ENCODE measurements at places on chromosomes 12 and 14.

- no peak for DNase-seq
Observed at GRCh38 chr12:83084516-83085234, 398.0 kb downstream of the TMTC2 start.

DNA sequence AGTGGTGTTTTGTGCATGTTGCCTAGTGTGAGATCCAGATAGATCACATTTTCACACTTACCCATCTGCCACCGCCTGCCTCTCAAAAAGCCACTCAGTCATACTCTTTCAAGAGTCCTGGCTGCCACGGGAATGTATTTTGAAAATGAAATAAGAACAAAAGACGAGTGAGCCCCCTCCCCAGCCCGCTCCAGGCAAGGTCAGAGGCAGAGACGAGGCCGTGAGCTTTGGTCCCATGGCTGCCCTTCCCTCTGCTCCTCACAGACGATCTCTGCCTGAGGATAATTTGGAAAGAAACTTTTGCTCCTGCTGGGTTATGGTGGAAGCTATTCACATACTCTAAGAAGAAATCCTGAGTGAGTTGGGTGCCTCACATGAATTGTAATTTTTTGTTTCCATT is 924.3 kb downstream of the BCL11B start:
- no peak for DNase-seq

DNA sequence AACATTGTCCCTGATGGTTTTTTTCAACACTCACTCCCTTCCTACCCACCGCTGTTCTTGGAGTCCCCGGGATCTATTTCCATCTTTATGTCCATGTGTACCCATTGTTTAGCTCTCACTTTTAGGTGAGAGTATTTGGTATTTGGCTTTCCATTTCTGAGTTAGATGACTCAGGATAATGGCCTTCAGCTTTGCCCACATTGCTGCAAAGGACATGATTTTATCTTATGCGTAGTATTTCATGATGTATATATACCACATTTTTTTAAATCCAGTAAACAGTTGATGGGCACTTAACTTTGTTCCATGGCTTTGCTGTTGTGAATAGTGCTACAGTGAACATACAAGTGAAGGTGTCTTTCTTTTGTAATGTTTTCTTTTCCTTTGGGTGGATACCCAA is 123.5 kb upstream of the KITLG start:
- peak; percentile 45 for DNase-seq

- peak; percentile 31 for DNase-seq
Observed at GRCh38 chr12:19800884-19801283, 361.6 kb downstream of the AEBP2 start.

- DNase-seq = no peak
Observed at GRCh38 chr12:113186666-113187325, 1.3 kb downstream of the RITA1 start.

DNA sequence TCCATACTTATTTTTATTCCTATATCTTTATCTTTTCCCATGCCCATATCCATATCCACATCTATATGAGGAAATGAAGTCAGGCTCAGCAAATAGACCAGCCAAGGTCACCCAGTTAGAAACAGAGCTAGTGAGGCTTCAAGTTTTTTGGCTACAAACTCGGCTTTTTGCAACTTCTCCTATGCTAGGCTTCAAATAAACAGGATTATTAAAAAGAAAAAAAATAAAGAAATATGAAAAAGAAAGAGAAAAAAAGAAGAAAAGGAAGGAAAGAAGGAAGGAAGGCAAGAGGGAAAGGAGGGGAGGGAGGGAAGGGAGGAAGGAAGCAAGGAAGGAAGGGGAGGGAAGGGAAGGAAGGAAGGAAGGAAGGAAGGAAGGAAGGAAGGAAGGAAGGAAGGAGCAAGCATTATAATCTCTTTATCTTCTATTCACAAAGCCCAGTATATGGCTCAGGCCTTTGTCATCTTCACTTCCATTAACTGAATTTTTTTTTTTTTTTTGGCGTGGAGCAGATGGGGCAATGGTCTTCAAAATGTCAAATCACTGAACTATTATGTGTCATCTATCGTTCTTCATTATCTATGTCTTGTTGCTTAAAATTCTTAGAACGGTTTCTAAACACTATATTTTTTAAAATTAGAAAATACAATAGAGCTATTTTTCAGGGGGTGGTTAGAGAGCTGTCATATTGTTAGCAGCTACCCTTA is 418.2 kb downstream of the VRK1 start:
- no peak for DNase-seq

DNA sequence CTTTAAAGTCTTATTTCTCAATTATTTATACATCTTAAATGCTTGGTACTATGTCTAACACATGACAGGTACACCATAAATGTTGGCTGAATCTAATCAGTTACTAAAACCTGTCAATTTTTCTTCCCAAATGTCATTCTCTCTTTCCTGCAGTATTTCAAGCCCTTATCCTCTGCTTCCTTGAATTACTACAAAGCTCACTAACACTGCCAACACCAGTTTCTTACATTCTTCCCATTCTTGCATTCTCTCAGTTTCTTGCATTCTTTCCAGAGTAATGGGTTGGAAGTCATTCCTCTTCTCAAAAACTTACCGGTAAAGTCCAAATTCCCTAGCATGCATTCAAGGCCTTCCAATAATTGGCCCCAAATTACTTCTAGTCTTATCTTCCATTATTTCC is 9.6 kb upstream of the SMARCC2 start:
- DNase-seq = no peak

DNA sequence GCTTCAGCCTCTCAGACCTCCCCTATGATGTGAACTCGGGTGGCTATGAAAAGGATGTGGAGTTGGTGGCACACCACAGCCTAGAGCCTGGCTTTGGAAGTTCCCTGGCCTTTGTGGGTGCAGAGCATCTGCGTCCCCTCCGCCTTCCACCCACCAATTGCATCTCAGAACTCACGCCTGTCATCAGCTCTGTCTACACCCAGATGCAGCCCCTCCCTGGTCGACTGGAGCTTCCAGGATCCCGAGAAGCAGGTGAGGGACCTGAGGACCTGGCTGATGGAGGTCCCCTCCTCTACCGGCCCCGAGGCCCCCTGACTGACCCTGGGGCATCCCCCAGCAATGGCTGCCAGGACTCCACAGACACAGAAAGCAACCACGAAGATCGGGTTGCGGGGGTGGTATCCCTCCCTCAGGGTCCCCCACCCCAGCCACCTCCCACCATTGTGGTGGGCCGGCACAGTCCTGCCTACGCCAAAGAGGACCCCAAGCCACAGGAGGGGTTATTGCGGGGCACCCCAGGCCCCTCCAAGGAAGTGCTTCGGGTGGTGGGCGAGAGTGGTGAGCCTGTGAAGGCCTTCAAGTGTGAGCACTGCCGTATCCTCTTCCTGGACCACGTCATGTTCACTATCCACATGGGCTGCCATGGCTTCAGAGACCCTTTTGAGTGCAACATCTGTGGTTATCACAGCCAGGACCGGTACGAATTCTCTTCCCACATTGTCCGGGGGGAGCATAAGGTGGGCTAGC is 7.0 kb upstream of the RPS26 start:
- DNase-seq = no peak

DNA sequence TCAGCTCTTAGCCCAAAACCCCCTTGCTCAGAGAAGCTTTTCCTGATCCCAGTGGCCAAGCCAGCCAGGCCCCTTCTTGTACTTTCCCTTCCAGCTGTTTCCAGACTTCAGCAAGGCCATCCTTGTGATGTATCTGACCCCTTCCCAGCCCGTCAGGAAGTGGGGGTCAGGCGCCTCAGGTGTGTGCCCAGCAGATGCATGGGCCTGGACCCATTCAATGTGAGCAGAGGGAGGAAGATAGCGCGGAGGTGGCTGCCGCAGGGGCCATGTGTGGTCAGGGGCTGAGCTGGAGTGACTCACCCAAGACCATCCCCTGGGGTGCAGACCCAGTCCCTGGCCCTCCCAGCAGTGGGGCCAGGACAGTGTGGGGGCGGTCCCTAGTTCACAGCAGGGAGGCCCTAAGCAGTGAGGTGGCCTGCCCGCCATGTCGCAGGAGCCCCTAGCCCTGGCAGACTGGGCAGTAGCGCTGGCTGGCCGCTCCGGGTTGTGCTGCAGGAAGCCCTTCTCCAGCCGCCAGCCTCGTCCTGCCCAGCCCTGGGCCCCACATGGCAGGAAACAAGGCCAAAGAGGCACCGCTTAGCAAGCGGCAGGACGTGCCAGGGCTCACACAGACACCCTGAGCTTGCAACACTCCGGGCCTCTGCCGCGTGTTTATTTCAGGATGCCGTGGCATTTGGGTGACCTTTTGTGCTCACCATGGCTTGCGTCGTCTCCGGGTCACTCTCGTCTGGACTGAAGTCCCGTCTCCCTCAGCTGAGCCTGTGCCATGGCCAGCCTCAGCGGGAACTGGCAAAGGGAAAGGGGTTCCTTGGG is 12.0 kb downstream of the ADSS1 start:
- peak; percentile 80 for DNase-seq

- peak; percentile 81 for DNase-seq
Observed at GRCh38 chr12:56079723-56080555, at the start of gene ERBB3. TSS of gene ERBB3 (plus strand) at chr12:56080165. CDS start at chr12:56080301, 136 bp downstream.

GRCh38 chr14:91140672-91141071 is 26.8 kb downstream of the DGLUCY start:
- no peak for DNase-seq

GRCh38 chr12:28180786-28181185 is 9.5 kb upstream of the CCDC91 start:
- DNase-seq = peak; percentile 8

DNA sequence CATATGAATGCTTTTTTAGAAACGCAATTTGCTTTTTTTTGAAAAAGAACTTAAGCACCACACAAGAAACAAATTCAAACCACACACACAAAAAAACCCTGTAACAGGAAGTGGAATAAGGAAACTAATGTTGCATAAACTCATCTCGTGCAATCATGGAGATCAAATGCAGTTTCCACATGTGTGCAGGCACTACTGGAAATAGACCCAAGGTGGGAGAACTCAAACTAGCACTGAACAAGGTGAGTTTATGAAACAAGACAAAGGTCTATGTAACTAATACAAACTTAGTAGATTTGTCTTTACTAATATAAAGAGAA is 17.5 kb downstream of the NIN start:
- DNase-seq = no peak

GRCh38 chr12:47636908-47637780 is 68.7 kb downstream of the RPAP3 start:
- DNase-seq = peak; percentile 25

GRCh38 chr14:61315313-61315712 is 6.1 kb upstream of the PRKCH start:
- no peak for DNase-seq

DNA sequence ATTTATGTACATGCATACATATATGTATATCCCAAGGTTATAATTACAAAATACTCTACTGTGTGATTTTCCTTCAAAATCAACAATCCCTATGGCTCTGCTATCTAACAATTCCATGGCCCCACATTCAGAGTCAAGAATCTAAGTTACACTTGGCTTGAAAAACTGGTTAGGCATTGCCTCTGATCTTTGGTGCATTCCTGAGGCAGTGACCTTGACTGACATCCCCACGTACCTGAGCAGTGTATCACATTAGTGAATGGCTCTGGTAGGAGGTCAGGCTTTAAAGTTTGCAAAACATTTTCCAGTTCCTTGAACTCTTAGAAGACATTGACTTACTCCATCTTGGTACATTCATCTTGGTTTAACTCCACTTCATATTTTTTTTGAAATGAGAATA is 8.5 kb upstream of the STON2 start:
- no peak for DNase-seq

DNA sequence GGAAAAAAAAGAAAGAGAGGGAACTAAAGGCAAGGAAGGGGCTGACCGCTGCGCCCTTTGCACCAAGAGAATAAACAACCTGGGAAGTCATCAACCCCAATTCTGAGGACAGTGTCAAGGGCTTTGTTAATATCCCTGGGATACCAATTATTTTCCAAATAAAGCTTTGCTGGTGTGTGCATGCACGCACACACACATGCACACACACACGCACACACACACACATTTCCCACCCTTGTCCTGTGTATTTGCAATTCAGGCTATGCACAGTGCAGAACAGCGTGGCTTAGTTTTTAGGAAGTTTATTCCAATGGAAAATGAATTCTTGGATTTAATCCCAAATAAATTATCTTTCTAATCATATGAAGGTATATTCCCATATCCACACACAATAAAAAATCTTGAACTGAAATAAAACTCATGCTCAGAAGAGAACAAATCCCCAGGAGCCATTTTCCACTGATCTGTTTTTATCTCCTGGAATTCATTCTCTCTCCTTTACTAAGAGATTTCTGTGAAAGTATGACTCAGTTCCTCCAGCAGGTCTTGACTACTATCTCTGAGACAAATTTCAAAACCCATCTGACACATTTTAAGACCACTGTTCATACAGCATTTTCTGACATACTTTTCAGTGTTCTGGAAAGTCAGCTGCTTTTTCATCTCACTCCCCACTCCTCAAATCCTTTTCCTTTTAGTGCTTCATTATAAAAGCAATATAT is 334.4 kb upstream of the ATP2B1 start:
- DNase-seq = peak; percentile 86

GRCh38 chr12:53791735-53792326 is 40.1 kb upstream of the CISTR start:
- no peak for DNase-seq

DNA sequence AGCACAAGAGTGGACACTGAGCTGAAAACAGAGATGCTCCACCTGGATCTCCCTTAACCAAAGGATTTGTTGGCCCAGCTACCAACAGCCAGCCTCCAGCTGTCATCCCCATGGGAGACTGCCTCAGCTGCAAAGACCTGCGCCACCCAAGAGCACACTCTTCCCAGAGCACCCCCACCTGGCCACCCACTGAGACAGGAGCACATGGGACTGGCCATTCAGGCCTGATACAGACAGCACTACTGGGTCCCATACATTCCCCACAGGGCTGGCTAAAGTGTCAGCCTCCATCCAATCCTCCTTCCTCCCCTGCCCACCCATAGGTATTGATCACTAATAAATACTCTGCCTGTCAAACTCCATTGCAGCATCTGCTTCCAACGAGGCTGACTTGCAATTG is 241.5 kb downstream of the BCL11B start:
- DNase-seq = no peak

DNA sequence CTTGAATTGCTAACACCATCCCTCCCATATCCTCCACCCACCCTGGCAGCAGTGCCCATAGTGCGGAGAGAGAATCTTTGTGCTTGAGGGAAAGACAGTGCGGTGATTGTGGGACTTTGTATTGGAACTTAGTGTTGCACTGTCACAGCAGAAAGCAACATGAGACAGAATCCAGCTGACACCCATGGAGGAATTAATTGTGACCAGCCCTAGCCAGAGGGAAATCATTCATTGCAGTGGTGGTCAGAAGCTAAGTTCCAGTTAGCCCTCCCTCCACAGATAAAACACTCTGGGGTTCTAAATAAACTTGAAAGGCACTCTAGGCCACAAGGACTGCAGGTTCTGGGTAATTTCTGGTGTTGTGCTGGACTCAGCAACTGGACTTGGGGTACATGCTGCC is 1002.6 kb downstream of the TMTC2 start:
- DNase-seq = no peak

DNA sequence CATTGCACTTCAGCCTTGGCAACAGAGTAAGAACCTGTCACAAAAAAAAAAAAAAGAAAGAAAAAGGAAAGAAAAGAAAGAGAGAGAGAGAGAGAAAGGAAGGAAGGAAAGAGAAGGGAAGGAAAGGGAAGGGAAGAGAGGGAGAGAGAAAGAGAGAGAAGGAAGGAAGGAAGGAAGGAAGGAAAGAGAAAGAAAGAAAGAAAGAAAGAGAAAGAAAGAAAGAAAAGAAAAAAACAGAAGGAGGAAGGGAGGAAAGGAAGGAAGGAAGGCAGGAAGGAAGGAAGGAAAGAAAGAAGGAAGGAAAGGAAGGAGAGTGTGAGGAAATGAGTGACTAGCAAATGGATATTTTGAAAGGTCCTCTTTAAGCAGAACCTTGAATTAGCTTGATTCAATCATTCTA is 13.3 kb upstream of the CMAS start:
- no peak for DNase-seq

Measured in amniotic epithelial cell (primary cell).